ENCODE measurements at places on chromosomes 6 and 20.

DNA sequence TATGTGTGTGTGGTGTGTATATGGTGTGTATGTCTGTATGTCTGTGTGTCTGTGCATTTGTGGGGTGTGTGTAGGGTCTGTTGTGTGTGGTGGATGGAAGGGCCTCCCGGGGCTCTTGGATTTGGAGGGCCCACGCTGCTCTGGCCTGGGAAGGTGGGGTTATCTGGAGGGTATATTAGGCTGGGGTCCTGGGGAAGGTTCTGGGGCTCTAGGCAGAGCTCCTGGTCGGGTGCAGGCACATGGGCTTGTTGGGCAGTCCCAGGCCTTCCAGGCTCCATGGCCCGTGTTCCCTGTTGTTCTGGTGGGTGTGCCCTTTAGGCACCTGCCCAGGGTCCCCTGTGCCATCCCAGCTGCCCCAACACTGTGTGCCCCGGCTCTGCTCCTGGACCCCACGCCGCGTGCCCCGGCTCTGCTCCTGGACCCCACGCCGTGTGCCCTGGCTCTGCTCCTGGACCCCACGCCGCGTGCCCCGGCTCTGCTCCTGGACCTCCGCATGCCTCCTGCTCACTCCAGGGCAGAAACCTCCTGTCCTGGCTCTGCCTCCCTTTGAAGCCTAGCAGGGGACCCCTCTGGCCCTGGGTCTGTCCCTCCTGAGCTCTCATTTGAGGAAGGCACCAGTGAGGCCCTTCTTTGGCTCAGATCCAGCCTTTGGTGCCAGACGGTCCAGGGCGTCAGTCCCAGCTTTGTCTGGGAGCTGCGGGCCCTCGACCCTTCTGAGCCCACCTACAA, 10.2 kb upstream of the MYT1 start:
- no peak for DNase-seq

DNA sequence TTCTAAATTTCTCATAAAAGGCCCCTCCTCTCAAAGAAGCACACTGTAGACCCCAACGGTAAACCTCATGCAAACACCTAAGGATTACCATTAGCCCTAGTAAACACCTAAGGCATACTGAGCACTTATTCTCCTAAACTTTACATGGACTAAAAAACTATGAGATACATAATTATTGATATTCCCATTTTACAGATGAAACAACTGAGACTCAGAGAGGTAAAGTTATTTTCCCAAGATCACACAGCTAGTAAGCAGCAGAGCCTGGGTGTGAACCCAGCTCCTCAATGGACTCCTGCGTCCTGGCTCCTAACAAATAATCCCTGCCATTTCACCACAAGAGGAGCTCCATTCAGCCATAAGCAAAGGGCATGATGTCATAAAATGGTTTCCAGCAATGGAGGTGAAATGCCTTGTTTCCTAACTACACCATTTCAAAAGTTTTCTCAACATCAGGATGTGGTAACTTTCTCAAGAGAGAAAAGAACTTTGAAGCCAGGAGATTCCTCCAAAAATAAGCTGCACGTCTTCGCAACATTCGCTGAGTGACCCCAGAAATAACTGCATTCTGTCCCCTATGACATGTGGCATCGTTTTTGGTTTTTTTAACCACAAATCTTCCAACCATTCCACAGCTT, 4.1 kb downstream of the ATP9A start:
- no peak for DNase-seq

GRCh38 chr6:109454496-109455436, 806 bp downstream of the MICAL1 start:
- peak; percentile 91 for DNase-seq

- no peak for DNase-seq
These were observed 24.5 kb upstream of the MYCT1 start for GRCh38 chr6:152673236-152673635.

GRCh38 chr20:13200767-13201500, 20.1 kb upstream of the ISM1 start:
- no peak for DNase-seq

- DNase-seq = no peak
These were observed 302.2 kb downstream of the QKI start for GRCh38 chr6:163716690-163717089.

DNA sequence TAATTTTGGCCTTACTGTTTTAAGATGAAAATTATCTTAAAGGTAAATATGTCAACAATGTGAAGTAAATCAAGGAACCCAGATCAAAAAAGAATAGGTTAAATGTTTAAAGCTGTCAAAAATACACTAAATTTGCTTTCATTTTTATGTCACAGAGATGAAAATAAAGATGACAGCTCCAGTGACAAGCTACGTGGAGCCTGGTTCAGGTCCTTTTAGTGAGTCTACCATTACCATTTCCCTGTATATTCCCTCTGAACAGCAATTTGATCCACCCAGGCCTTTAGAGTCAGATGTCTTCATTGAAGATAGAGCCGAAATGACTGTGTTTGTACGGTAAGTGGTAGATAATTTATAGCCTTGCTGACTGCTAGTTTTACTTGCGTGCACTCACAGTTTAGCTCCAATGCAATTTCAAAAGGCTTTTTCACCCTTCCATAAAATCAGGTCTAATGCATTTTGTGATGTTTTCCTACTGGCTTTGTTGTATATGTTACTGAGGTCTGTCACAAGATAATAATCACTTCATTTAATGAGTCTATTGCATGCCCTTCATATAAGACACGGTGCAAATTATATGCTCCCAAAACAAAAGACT, 1.9 kb downstream of the HEBP2 start:
- no peak for DNase-seq

DNA sequence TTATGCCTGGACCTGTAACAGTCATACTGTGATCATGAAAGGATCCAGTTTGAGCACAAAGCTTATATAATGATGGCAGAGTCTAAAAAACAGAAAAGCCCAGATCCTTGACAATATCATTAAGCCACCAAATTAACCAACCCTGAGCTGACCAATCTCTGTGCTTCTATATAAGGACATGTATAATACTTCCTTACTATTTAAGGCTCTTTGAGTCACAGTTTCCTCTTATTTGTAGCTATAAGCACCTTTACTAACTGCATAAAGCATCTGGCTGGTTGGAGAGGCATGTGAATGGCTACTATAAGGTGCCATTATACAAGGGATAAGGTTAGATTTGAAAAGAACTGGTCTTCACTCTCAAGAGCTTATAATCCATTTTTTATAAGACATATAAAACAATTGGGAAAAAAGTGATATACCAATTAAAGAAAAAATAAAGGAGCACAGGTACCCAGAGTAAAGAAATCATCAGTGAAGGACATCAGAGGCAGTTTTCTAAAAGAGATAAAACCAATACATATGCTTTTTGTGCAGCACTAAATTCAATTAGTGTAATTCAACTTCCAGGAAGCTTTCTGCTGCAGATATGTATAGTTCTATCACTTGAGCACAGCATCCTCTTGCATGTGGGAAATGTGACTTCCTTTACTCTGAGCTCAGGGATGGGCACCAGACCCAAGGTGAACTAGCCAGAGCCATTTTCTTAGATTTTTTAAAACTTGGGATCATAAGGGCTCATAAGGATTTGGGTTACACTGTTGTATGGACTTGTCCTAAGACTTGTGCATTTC, 121.0 kb downstream of the BTBD9 start:
- no peak for DNase-seq

GRCh38 chr6:147245693-147246092, 41.5 kb downstream of the STXBP5 start:
- no peak for DNase-seq

DNA sequence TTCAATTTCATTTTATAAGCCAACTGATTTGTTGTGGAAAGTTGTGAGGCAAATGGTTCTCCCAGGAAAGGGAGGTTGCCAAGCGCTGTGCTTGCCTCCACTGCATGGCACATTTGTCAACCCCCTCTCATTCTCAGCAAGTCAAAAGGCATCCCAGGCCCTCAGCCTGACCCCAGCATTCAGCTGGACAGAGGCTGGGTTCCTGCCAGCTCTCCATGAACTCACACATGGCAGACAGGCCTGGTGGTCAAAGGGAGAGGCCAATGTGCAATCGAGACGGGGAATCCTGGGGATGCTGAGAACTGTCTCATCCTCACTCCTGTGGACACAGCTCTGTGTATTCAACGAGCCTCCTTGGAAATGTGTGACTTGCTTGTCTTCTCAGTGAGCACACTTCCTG, 106.0 kb upstream of the CDH4 start:
- DNase-seq = no peak

DNA sequence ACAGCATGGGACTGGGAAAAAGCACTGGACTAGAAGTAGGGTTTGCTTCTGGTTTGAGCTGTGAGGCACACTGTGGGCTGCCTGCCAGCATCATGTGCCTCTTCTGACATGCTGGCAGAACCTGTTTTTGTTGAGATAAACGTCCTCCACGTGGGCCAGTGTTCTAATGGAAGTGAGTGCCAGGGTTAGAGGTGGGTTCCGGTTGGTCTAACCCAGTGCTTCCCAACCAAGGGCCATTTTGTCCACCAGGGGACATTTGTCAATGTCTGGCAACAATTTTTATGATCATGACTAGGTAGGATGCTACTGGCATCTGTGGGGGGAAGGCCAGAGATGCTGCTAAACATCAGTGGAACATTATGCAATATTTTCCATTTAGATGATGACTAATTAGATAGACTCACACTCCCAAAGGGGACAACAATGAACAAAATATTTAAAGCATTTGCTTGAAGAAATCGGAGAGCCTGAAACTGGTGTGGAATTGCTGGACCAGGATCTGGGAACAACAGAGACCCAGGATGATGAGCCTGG, 7.8 kb upstream of the APMAP start:
- no peak for DNase-seq

DNA sequence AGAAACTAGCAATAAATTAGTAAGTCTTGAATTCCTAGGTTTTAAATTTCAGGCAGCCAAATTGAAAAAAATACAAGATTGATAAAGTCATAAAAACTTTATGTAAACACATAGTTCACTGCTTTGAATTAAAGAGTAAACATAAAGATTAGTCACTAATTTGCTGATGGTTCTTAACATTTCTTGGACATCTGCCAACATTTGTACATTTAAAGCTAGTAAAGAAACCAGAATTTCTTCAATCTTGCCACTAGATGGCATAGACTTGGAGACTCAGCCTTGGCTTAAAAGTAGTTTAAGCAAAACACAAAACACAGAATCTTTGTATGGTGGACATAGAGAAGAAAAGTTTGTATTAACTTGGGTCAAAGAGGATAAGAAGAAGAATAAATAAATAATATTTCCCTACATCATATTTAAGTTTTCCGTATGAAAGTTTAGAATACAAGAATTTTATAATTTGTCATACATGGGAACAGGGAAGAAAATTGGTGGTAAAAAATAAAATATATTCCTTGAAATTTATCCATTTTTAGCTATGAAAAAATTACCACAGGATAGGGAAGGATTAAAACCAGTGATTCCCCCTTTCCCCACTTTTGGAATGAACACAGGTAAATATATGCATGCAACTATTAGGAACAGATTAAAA, 41.7 kb upstream of the FAM135A start:
- DNase-seq = no peak

- no peak for DNase-seq
These were observed 5.1 kb downstream of the CCR6 start for GRCh38 chr6:167127785-167128531.

DNA sequence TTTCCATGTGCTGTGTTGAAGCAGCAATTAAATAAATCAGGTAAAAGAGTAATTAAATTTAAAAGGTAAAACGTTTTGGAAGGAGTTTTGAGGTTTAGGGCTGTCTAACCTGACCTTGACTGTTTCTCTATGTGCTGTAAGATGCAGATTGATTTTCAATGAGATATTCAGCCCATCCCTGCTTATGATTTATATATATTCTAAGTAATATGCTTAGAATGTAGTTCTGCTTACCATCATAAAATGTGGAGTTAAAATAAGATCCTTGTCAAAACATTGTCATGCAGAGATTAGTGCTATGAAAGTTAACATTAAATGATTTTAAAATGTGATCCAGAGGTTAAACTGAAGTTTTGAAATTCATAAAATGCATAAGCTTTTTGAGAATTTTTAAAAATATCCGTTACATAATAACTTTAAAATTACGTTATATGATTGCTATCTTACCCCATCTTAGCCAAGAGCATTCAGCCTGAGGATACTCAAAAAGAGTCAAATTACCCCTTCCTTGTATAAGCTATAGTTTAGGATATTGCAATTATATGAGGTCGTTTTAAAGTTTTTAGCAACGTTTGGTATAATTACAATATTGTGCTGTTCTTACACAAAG, 122.5 kb downstream of the MTHFD1L start:
- no peak for DNase-seq

- DNase-seq = no peak
These were observed 89.4 kb downstream of the C6orf118 start for GRCh38 chr6:165220045-165220444.

GRCh38 chr20:44785768-44786167, 24.6 kb downstream of the RIMS4 start:
- no peak for DNase-seq

- peak; percentile 71 for DNase-seq
These were observed 1.2 kb downstream of the SLC2A4RG start for GRCh38 chr20:63740627-63741353.

DNA sequence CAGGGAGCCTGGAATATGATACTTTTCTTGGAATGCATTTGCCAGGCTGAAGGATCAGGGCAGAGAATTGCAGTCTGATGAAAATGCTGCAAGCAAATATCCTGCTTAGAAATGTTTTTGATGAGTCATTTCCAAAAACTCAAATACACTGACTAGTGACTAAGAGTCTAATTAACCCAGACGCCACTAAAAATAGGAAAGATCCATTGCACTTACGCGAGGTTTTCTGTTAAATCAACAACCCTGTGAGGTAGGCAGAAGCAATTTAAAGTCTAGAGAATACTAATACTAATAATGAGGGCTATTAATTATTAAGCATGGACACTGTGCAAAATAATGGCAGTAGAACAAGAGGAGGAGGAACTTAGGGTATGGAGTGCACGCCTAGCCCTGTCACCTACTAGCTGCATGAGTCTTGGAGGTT, 130.1 kb upstream of the DOK5 start:
- no peak for DNase-seq

- no peak for DNase-seq
These were observed at the start of gene TPMT for GRCh38 chr6:18154507-18155149. TSS of gene TPMT (minus strand) at chr6:18155077. CDS start at chr6:18149127, 5,950 bp downstream.

- no peak for DNase-seq
These were observed 7.4 kb upstream of the ADTRP start for GRCh38 chr6:11785774-11786579.

GRCh38 chr20:20002101-20002998, 14.8 kb upstream of the NAA20 start:
- DNase-seq = no peak

GRCh38 chr6:28117386-28118050, 6.9 kb upstream of the ZSCAN16 start:
- DNase-seq = no peak

GRCh38 chr20:63567386-63568169, 6.5 kb downstream of the HELZ2 start:
- peak; percentile 76 for DNase-seq

DNA sequence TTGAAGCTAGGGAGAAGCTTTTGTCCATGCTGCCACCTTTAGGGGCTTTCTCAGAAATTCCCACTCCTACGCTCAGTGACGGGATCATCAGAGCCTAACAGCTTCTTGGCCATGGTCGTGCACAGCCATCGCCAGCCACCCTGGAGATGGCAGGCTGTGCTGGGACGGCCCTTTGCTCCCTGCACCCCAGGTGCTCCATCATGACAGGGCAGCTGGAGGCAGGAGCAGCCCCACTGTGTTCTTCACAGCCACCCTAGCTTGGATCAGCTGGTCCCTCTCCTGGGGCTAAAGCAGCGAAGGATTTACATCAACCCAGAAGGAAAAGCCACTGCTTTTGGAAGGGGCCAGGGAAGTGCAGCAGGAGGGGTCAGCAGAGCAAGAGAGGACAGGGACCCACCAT, 235.9 kb downstream of the LY86 start:
- DNase-seq = no peak

- no peak for DNase-seq
These were observed 14.9 kb upstream of the MATN4 start for GRCh38 chr20:45322952-45323383.
